Right lung (tissue), 10 donors: ENCODE measurements at places on chromosomes 16 and 17.

DNA sequence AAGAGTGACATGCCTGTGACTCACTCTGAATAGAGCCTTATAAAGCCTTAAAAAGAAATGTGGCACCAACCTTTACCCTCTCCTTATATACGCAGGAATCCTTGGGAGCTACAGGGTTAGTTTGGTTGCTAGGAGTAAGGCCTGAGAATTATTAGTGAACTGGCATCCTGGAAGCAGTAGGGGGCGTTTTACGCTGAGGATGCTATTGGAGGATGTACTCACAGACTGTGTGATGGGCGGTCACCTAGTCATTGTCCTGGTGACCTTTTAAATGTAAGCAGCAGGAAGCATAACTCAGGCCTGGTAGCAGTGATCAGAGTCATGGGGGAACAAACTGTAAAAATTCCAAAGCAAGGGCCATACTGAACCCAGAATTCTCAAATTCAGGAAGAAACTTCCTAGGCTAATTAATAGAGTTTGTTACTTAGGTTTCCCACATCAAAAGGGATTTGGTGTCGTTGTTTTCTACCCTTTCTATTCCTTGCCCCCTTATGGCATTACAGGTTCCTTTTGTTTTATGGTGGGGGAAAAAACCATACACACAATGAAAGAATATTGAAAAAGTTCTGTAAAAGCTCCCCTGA lies 153.8 kb downstream of the SNX11 start:
- no peak for DNase-seq

- no peak for DNase-seq
Measured at GRCh38 chr16:51763072-51763661, 612.1 kb upstream of the SALL1 start.

DNA sequence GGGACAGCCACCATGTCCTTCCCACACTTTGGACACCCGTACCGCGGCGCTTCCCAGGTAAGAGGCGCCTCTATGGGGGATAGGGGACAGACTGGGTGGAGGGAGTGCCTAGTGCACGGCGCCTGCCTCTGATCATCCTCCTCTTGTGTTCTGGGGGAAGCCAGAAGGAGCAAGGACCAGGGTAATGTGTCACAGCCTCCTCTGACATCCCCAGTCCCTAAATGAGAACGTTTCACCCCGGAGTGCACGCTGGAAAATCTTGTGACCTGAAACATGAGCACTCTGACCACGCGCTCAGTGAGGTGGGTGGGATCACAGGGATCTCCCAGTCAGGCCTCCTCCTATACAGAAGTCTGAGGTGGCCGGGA lies 1.1 kb downstream of the IRX6 start:
- no peak for DNase-seq

GRCh38 chr17:4304417-4305027 lies 40.7 kb upstream of the ANKFY1 start:
- DNase-seq = no peak

- peak; percentile 37 for DNase-seq
Measured at GRCh38 chr16:89545831-89546574, 14.5 kb upstream of the RPL13 start.
